ENCODE measurements at places on chromosomes 5 and 9. TPM values are rescaled to one million over a fixed set of nuclear protein-coding genes. Genes with fewer than 3 reads are reported as not detected.

MEIKIN gene
- total RNA-seq, result 0.22 TPM

GRCh38 chr5:92969781-92970237 is 611.2 kb downstream of the NR2F1-AS1 start:
- H3K27ac ChIP-seq, result no peak overlapping the region
- no peaks in the 10 kb centered on the region for H3K27me3 ChIP-seq
- H3K4me3 ChIP-seq, result no peak overlapping the region
- H3K4me1 ChIP-seq, result no peaks in the 10 kb centered on the region
- H3K36me3 ChIP-seq, result no peaks in the 10 kb centered on the region
- no peak for DNase-seq

GRCh38 chr5:161676103-161676502 is 9.4 kb upstream of the GABRA6 start:
- no peak for DNase-seq
- no peak overlapping the region for H3K4me3 ChIP-seq
- no peaks in the 10 kb centered on the region for H3K4me1 ChIP-seq
- no peaks in the 10 kb centered on the region for H3K27me3 ChIP-seq
- no peak overlapping the region for H3K27ac ChIP-seq
- H3K36me3 ChIP-seq, result no peaks in the 10 kb centered on the region

ARSI gene
- 0.09 TPM for total RNA-seq

DNA sequence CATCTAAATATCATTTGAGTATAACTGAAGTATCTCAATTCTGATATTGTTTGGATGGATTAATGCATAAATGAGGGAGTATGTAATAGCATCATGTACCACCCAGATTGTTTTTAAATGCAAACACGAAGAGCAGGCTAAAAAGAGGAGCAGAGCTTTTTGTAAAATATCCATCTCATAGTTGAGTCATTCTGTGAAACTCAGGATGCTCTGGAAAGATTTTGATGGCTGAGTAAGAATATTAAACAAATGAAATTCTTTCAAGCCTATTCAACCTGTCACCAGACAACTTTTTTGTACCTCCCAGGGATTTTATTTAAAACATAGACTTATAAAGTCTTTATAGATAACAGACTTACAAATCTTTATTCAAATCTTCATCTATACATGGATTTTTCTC is 625.9 kb downstream of the TLE4 start:
- no peak for DNase-seq
- H3K4me3 ChIP-seq, result no peak overlapping the region
- no peak overlapping the region for H3K27ac ChIP-seq
- no peaks in the 10 kb centered on the region for H3K4me1 ChIP-seq
- H3K36me3 ChIP-seq, result no peaks in the 10 kb centered on the region

DNA sequence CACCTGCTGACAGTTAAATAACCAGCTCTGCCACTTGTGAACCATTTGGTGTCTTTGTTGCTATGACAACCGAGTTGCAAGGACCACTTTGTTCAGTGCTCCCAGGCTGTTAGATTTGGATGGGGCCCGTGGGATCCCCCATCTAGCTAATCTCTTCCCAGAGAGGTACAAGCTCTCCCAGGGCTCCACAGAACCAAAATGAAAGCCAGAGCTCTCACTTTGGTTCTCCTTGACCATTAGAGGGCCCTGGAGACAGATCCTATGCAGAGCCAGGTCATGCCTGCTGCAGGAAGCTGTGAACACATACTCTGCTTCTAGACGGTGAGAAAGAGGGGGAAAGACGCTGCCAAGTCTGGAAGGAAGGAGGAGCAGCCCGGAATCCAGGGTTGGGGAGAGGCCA is 224.6 kb downstream of the GABBR2 start:
- H3K27ac ChIP-seq, result no peak overlapping the region
- no peak overlapping the region for H3K4me3 ChIP-seq
- H3K36me3 ChIP-seq, result no peaks in the 10 kb centered on the region

DNA sequence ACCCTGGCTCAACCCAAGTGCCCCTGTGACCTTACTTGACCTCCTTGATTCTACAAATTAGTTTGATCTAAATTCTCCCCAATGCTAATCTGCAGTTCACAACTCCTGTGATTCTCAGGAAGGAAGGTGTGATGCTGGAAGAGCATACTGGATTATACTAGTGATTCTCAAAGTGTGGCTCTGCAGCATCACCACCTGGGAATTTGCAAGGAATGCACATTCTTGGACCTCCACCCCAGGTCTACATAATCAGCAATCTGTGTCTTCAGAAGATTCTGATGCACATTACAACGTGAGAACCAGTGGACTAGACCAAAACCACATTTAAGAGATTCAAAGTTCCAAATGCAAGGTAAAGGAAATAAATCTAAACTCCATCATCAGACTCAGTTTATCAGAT is 198.6 kb downstream of the AGTPBP1 start:
- H3K4me3 ChIP-seq, result no peak overlapping the region
- H3K27ac ChIP-seq, result no peak overlapping the region
- no peaks in the 10 kb centered on the region for H3K4me1 ChIP-seq
